ENCODE measurements at places on chromosomes 1 and 21.

DNA sequence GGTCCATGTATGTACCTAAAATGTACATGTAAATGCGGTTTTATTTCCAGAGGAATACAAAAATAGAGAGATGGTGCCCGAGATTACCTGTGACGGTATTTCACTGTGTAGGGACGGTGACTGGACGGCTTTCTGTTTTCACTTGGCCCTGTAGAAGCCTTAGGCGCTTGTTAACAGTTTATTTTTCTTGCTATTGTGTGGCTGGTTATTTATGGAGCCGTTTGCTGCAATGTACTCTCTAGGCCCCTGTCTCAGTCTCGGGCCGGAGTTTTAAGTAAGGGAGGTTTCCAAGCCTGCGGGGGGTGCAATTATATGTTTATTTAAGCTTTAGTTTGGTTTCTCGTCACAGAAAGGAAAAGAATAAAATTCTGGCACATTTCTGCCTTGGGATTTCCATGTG lies 413 bp downstream of the EFCAB7 start:
- no peak for DNase-seq

GRCh38 chr21:14740692-14741091 lies 194.6 kb upstream of the SAMSN1 start:
- no peak for DNase-seq

GRCh38 chr1:235943581-235944114 lies 76.9 kb upstream of the LYST start:
- DNase-seq, result no peak

- DNase-seq, result no peak
Measured at GRCh38 chr1:209023790-209024189, 559.7 kb upstream of the CAMK1G start.

DNA sequence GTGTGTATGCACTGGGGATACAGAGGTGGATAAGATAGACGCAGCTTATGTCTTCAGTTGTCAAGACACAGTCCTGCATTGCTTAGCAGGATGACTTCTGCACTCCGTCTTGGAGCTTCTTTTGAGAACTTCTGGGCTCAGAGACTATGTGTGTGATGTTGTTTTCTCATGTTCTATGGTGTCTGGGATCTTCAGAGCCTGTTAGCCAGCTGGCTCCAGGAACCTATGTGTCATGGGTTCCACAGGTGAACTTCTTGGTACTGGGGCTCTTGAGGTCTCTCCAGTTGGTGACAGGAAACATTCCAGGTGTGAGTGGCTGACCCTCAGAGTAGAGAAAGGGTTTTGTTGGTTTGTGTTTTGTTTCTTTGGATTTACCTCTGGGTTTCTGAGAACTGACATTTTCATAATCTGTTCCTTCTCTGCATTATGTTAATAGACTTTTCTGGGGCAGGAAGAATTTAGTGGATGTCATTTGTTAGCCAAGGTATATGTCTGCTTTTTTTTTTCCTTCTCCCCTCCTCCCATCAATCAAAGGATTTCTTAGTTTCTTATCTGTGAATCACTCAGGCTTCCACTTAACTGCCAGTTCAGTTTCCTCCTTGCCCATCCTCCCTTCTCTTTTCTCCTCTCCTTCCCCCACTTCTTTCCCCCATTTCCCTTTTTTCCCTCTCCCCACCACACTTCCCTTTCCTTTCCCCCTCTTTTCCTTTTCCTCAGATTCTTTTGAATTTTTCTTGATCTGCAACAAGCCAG lies 18.1 kb downstream of the FGGY start:
- DNase-seq, result no peak

GRCh38 chr1:44628962-44629756 lies 45.1 kb downstream of the TMEM53 start:
- no peak for DNase-seq

GRCh38 chr1:187390215-187390818 lies 561.6 kb downstream of the PLA2G4A start:
- no peak for DNase-seq

GRCh38 chr1:72442262-72442661 lies 159.9 kb upstream of the NEGR1 start:
- no peak for DNase-seq

GRCh38 chr1:98045211-98045766 lies 124.5 kb upstream of the DPYD start:
- DNase-seq, result peak; percentile 25

- DNase-seq, result no peak
Measured at GRCh38 chr1:107524301-107524700, 383.5 kb downstream of the NTNG1 start.

- no peak for DNase-seq
Measured at GRCh38 chr1:161282991-161283390, 24.4 kb downstream of the PCP4L1 start.

DNA sequence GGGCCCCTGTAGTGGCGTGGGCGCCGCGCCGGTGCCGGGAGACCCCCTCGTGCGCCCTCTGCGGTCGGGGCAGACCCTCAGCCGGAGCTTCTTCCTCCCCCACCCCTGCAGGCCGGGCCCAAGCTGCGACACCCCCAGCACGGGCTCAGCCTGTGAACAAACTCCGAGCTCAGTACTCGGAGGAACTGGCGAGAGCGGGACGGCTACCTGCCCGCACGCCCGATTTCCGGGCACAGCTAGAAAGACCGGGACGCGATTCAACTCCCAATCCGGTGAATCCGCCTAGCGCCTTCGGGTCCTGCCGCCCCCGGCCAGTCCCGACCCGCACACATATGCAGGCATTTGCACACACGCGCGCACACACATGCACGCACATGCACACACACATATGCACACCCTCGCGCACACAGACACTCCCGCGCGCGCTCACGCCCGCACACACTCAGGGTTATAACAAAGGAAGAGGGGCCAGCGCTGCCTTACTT lies 580 bp upstream of the BLACAT1 start:
- DNase-seq, result no peak

GRCh38 chr1:190429932-190430331 lies 47.7 kb downstream of the BRINP3 start:
- DNase-seq, result no peak

- no peak for DNase-seq
Measured at GRCh38 chr1:184672013-184672726, 82.5 kb downstream of the EDEM3 start.

GRCh38 chr21:37757606-37758376 lies 158.5 kb downstream of the KCNJ6 start:
- no peak for DNase-seq

DNA sequence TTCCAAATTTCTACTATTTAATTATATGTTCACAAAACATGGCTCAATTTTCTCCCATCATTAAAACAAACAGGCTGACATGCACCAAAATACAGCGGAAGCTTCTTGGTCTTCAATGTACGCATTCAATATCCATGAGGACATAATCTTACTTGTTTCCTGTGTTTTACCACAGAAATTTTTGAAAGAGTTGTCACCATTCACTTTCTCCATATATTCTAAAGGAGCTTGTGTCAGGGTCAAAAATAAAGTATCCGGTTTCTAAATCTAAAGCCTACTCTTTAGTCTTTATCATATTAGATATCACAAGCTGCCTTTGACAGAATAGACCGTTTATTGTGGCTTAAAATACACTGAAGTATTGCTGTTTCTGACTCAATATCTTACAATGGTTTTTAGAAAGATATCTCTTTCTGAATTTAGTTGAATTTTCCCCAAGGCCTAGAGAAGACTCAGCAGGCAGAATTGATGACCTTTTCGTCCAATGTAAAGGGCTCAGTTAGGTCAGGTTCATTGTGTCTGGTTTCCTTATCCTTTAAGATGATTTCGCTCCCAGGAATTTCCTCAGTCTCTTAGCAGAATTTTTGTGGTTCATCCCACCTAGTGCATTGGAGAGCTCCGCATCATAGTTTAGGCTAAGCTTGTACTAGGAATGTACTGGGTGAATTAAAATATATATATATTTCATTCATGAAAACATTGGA lies 717.2 kb downstream of the NCAM2 start:
- no peak for DNase-seq
